NCI-H2171 treated with DMSO at 0.1 percent for 48 hours (cell line): ENCODE measurements at places on chromosomes 7 and 10.

DNA sequence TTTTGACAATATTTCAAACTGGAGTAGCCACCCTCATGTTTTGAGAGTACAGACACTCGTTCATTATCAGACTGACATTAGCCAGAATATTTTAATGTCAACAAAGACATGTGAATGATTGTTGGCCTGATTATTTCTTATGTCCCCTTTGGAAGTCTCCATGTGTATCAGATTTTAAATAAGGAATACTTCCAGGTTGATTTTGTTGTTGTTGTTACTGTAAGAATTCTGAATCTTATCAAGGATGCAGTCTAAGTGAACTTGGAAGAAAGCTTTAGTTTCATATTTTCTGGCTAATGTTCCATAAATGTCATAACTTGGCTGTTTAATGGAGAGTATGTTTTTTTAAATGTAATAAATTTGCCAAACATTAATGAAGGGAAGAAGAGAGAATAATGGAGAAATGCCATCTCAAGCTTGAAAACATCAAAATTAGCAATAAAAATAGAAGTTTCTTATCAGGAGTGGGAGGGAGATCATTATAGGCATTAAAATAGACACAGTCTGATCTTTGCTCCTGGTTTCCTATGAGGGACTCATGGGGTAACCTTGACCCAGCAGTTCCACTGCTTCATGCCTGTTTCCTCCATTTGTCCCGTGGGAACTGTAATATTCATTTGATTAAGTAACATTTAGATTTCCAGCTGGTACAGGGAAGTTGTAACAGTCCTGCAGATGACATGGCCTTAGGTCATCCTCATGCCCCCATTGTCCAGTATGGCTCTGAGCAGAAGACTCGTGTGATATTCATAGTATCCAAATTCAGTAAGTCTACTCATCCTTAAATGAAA lies 122.4 kb upstream of the KIAA1217 start:
- no peak for DNase-seq

DNA sequence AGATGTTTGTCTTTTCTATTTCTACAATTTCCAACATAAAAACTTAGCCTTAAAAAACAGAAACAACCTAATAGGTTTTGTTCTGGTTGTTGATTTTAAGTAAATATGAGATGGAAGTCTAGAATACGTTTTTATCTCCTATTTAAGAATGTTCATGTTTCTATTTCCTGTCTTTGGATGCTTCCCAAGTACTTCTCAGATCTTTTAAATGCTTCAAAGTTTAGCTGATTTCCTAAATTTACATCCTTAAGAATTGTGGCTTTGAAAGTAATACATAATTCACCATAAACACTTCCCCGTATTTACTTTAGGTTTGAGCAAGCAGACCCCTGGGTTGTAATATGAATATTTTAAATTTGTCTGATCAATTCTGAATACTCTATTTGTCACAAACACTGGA lies 70.5 kb downstream of the RAPGEF5 start:
- no peak for DNase-seq

DNA sequence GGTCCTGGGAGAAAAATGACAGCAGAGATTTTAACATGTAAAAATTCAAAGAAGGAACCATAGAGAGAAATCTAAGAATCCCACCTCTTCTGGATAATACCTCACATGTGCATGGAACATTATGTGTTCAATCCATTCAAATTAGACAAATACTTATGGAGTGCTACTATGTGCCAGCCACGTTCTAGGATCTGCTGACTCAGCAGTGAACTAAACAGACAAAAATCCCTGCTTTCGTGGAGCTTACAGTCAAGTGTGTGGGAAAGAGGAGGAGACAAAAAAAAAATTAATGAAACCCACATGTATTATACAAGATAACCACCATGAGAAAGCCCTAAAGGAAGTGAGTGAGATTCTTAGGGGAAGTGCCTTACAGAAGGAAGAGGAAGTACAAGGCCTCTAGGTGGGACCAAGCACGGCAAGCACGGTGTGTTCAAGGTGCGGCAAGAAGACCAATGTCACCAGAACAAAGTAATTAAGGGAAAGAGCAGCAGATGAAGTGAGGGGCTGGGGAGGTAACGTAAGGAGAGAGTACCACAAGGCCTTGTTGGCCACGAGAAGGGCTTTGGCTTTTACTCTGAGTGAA lies 71.0 kb downstream of the SLC25A13 start:
- DNase-seq = no peak

GRCh38 chr10:133616371-133617130 lies 10.0 kb downstream of the FRG2B start:
- DNase-seq = no peak

GRCh38 chr10:67079126-67079525 lies 153.3 kb downstream of the LRRTM3 start:
- no peak for DNase-seq

- DNase-seq = no peak
Measured at GRCh38 chr10:87685832-87686574, 26.3 kb downstream of the PAPSS2 start.

GRCh38 chr10:112969131-112969530 lies 19.1 kb downstream of the TCF7L2 start:
- DNase-seq = no peak

- DNase-seq = no peak
Measured at GRCh38 chr7:75937958-75938786, 23.2 kb downstream of the POR start.
